Naive thymus-derived CD4-positive, alpha-beta T cell (primary cell): ENCODE measurements at places on chromosomes 6 and 20. TPM values are rescaled to one million over a fixed set of nuclear protein-coding genes. Genes with fewer than 3 reads are reported as not detected.

The METTL24 gene
- total RNA-seq, result not detected

The KCNK16 gene
- total RNA-seq, result not detected

The ZSCAN16 gene
- total RNA-seq, result 7.6 TPM

- no peak for DNase-seq
- H3K36me3 ChIP-seq, result no peaks in the 10 kb centered on the region
- no peaks in the 10 kb centered on the region for H3K27me3 ChIP-seq
- no peaks in the 10 kb centered on the region for H3K4me1 ChIP-seq
Observed at GRCh38 chr6:85107701-85108100, 342.2 kb upstream of the NT5E start.

GRCh38 chr20:19269737-19270340 is 57.4 kb downstream of the SLC24A3 start:
- H3K36me3 ChIP-seq, result no peaks in the 10 kb centered on the region
- no peak overlapping the region for H3K27ac ChIP-seq
- no peaks in the 10 kb centered on the region for H3K4me1 ChIP-seq
- no peaks in the 10 kb centered on the region for H3K27me3 ChIP-seq
- H3K4me3 ChIP-seq, result no peak overlapping the region

- no peaks in the 10 kb centered on the region for H3K36me3 ChIP-seq
- H3K4me3 ChIP-seq, result no peak overlapping the region
- no peak overlapping the region for H3K27ac ChIP-seq
- peak; percentile 19 for DNase-seq
- no peaks in the 10 kb centered on the region for H3K27me3 ChIP-seq
- no peaks in the 10 kb centered on the region for H3K4me1 ChIP-seq
Observed at GRCh38 chr6:160534050-160534696, 129.9 kb downstream of the LPA start.

The DACT2 gene
- total RNA-seq, result not detected

- H3K36me3 ChIP-seq, result peaks cover 9% of the 10 kb centered on the region
- H3K27me3 ChIP-seq, result no peaks in the 10 kb centered on the region
- peak overlapping the region; percentile 99 for H3K4me3 ChIP-seq
- DNase-seq, result no peak
Observed at GRCh38 chr20:59939052-59939878, 840 bp downstream of the PPP1R3D start.

GRCh38 chr6:138382498-138383265 is 5.0 kb downstream of the SMIM28 start:
- no peaks in the 10 kb centered on the region for H3K36me3 ChIP-seq
- H3K27me3 ChIP-seq, result no peaks in the 10 kb centered on the region
- H3K4me3 ChIP-seq, result no peak overlapping the region
- H3K27ac ChIP-seq, result no peak overlapping the region

DNA sequence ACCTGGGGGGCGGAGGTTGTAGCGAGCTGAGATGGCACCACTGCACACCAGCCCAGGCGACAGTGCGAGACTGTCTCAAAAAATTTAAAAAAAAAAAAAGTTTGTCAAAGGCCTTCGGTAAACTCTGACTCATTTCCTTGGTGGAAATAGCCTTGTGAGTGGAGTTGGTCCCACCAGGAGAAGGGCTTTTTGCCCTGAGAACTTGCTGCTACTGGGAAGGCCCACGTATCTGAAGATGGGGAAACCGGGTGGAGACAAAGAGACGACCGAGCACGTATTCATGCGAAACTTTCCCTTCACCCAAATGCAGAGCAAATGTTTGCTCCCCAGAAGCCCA is 51.7 kb downstream of the SLC22A23 start:
- no peaks in the 10 kb centered on the region for H3K27me3 ChIP-seq
- H3K36me3 ChIP-seq, result peaks cover 8% of the 10 kb centered on the region
- DNase-seq, result no peak
- H3K4me1 ChIP-seq, result no peaks in the 10 kb centered on the region
